Activated CD8-positive, alpha-beta memory T cell treated with anti-CD3 and anti-CD28 coated beads, Interleukin-2, amount 10 ng/mL, durations not matched to agents 7 days and 5 days (primary cell): ENCODE measurements at places on chromosomes 12 and 14. TPM values are rescaled to one million over a fixed set of nuclear protein-coding genes. Genes with fewer than 3 reads are reported as not detected.

DNA sequence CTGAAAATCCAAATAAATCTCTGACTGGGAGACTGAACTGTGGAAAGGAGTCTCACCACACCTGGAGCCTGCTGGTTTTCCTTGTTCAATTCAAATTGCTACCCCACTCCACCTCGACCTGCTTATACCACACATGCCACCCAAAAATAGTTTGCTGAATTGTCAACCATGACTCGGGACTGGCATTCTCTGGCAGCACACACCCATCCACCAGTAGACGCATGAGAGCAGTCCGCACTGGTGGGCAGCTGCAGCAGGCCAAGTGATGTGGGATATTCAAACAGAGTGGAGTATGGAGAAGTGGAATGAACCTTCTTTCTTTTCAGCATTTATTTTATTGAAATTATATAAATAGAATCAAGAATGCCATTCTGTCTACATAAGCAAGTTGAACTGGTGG, 38.7 kb upstream of the SYCP3 start:
- DNase-seq = no peak

GRCh38 chr12:32031109-32031508, 71.9 kb downstream of the RESF1 start:
- no peak for DNase-seq

Gene INHBC
- total RNA-seq = not detected

Gene CCDC175
- not detected for total RNA-seq

DNA sequence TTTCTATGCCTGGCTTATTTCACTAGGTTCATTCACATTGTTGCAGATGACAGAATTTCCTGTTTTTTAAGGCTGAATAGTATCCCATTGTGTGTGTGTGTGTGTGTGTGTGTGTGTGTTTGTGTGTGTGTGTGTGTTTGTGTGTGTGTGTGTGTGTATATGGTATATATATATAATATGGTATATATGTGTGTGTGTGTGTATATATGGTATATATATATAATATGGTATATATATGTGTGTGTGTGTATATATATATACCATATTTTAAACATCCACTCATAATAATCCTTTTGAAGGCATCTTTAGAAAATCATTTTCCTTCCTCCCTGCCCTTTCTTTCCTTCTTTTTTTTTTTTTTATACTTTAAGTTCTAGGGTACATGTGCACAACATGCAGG, 5.0 kb upstream of the CCDC198 start:
- DNase-seq = no peak

- DNase-seq = no peak
These were observed 28.3 kb downstream of the OAS2 start for GRCh38 chr12:113006641-113007040.

Gene POLE2
- 39.9 TPM for total RNA-seq

Gene B3GNT4
- total RNA-seq = 0.19 TPM

Gene GPR132
- 49.4 TPM for total RNA-seq

- DNase-seq = no peak
These were observed 2.1 kb upstream of the PDZRN4 start for GRCh38 chr12:41186026-41186425.

Gene CCDC197
- total RNA-seq = not detected

DNA sequence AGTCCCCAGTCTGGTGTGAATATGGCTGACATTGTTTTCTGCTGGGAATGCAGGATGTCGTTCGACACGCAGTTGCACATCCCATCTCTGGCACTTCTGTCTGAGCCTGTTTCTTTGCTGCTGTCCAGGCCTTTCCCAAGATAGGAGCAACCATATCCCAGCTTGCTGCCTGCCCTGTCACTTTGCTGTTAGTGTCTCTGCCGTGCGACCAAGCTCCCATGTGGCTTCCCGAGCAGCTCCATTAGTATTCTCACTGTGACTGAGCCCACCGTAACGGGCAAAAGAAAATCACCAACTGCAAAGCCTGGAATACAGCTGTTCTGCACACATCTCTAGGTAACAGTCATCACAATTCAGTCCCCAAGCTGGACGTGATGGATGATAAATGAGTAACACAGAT, 66.0 kb upstream of the CPSF6 start:
- no peak for DNase-seq
